ENCODE measurements at places on chromosomes 5 and 9.
A peak's percentile ranks its signal among the peaks of the same experiment; 100 is the strongest.

DNA sequence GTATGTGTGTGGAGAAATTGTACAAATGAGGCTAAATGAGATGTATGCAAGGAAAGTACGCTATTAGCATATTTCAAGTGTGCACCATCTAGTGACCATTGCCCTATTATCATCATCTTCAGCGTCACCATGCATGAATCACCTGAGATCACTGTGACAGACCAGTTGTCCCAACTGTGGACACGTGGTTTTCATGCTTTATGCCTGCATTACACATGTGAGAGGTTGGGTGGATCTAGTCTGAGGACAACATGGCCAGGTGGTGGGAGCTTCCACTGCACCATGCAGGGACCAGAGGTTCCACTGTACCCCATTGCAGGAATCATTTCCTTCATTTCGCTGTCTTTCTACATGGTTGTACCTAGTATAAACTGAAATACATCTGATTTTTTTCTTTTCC is 329.8 kb downstream of the SLIT3 start:
- DNase-seq = no peak

DNA sequence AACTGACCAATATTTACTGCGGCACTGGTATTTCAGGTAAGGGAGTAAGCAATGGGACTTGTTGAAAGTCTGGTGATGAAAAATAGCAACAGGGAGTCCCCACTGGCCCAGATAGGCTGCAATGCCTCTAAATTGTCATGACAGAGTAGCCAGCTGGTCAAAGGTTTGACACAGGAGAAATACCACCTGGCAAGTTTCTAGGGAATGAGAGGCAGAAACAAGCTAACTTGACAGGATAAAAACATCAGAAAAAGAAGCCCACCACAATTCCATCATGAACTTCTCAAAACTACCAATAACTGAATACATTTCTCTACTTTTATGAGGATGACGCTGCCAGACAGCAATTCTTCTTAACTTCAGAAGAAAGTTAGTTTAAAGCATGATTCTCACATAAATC is 99.8 kb downstream of the STRBP start:
- DNase-seq = no peak

- no peak for DNase-seq
Observed at GRCh38 chr9:124149992-124150391, 107.8 kb upstream of the NEK6 start.

- DNase-seq = no peak
Observed at GRCh38 chr9:126819482-126819881, 14.6 kb downstream of the ZBTB43 start.

DNA sequence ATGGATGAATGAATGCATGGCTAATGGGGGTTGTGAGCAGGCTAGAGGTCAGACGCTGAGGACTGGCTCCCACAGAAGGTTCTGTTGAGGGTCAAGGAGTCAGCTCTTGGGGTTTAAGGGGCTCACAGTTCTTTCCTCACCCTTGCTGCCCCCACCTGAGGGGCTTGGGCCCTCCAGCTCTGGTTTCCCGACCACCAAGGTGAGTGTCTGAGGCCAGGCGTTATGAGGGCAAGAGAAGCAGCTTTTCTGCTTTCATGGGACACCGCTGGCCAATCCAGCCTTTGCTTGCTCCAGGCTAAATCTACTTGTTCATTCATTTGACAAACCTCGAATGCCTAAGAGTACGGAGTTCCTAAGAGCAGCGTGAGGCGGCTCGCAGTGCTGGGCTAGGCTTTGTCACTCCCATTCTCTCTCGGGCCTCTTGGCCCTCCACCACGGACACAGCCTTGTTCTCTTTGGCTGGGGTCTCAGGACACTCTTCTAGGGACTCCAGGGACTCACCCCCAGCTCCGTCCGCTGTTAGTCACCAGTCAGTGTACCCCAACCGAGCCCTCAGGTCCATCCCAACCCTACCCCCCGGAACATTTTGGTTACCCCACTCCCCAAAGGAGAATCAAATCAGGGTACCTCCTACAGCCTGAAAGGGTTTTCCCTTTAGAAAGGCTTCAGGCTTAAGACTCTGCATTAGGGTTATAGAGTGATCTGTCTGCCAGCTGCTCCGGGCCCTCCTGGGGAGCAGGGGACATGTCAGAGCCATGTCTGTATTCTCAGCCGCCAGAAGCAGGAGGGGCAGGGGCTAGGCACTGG is 210.1 kb upstream of the MVB12B start:
- DNase-seq = no peak

GRCh38 chr5:54518818-54519508 is 1.4 kb downstream of the SNX18 start:
- peak; percentile 7 for DNase-seq

DNA sequence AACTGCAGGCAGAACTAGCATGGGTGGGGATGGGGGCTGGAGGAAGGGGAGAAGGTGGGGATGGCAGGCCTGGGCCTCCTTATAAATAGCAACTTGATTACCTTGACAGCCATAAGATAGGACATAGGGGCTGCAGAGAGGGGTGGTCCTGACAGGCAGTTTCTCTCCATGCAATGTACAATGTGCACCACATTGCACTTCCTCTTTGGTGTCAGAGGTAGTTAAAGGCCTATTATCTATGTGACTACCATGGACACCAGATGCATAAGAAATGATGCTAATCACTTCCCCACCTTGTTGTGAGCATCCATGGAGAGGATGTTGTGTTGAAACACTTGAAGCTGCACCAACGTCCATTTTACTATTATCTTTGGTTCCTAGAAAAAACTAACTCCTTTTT is 20.2 kb upstream of the SUB1 start:
- DNase-seq = no peak

DNA sequence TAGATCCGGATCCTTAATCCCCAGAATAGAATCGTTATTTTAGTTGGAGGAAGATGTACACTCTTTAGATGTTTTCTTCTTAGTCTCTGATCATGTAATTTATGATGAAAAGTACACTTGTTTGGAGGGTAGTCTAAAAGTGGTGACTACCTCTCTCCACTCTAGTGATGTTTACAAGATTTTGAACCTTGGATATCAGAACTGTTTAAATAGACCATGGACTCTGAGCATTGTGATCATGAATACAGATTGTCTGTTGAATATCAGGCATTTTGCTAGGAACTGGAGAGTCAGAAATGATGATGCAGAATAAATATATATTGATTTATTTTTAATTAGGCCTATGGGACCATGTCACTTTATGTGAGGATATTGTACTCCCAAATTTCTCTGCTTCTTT is 706.3 kb upstream of the WWC1 start:
- no peak for DNase-seq

GRCh38 chr5:23318960-23319359 is 188.4 kb upstream of the PRDM9 start:
- DNase-seq = no peak

DNA sequence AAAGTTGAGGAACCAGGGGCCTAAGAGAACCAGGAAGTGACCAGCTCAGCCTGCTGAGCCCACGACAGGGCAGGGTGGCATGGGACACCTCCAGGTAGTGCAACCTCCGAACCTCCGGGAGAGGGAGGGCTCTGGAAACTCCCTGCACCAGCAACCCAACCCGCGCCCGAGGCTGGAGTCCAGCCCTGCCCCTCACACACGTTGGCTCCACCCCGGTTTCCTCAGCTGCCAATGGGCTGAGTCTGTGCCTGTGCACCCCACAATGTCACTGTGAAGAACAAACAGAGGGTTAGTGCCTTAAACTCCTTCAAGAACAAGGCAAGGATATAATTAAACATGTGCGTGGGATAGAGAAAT is 17.0 kb upstream of the UNC5A start:
- DNase-seq = no peak

DNA sequence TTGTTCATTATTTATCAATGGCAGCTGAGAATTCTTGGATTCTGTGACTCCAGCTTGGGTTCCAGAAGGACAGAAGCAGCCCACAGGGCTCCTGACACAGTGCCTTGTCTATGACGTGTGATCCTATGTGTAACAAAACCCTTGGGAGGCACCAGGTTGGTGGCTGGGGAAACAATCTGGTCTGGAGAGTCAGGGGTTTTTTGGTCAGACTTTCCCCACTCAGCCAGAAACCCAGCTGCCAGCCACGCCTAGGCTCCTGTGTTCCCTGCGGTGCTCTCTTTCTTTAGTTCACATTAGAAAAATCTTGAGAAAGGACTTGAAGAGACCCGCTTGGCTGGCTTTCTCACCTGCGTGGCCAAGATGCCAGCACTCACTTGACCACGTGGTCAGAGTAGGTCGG is 15.5 kb upstream of the ZBED3 start:
- DNase-seq = no peak

- DNase-seq = no peak
Observed at GRCh38 chr5:2482778-2483177, 268.7 kb downstream of the IRX2 start.

Data from activated gamma-delta T cell treated with Interleukin-2 at 50 U/mL for 16 hours (primary cell).